Hepatic stellate cell (primary cell): ENCODE measurements at places on chromosomes 13 and 19.
A peak's percentile ranks its signal among the peaks of the same experiment; 100 is the strongest.

- DNase-seq, result no peak
These were observed 883.4 kb downstream of the DIAPH3 start for GRCh38 chr13:59280297-59280696.

GRCh38 chr13:68304286-68304893, 1074.3 kb upstream of the PCDH9 start:
- DNase-seq, result peak; percentile 6

- DNase-seq, result no peak
These were observed at the start of gene C19orf85 for GRCh38 chr19:55464662-55465054. TSS of gene C19orf85 (minus strand) at chr19:55464751. CDS start at chr19:55464554, 197 bp downstream.

DNA sequence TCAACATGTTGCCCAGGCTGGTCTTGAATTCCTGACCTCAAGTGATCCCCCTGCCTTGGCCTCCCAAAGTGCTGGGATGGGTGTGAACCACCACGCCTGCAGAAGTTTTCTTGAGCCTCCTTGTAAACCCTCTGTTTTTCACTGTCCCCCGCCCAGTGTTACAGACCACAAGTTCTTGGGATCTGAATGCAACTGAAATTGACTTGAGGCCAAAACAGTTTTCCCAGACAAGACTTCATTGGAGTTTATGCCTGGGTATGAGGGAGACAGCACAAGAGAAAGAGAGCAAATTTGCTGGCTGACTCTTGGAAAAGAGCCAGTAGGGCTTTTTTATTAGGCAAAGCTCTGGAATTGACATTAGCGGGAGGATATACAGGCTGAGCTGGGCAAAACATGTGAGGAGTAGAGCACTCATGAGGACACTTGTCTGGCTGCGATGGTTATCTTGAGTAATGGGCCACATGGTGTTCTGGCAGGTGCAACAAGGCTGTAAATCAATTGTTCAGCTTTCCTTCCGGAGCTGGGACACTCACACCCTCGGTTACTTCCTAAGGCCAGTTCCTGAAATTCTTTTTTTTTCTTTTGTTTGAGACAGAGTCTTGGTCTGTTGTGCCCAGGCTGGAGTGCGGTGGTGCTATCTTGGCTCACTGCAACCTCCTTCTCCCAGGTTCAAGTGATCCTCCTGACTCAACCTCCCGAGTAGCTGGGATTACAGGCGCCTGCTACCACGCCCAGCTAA, 12.7 kb upstream of the HNRNPL start:
- DNase-seq, result no peak

- DNase-seq, result no peak
These were observed 342.0 kb downstream of the RFC3 start for GRCh38 chr13:34159946-34160345.

- no peak for DNase-seq
These were observed 177.1 kb downstream of the RBM26 start for GRCh38 chr13:79228972-79229371.

- DNase-seq, result no peak
These were observed 389.8 kb downstream of the NDFIP2 start for GRCh38 chr13:79870766-79871165.

- no peak for DNase-seq
These were observed 4.5 kb upstream of the IL12RB1 start for GRCh38 chr19:18091217-18091608.

DNA sequence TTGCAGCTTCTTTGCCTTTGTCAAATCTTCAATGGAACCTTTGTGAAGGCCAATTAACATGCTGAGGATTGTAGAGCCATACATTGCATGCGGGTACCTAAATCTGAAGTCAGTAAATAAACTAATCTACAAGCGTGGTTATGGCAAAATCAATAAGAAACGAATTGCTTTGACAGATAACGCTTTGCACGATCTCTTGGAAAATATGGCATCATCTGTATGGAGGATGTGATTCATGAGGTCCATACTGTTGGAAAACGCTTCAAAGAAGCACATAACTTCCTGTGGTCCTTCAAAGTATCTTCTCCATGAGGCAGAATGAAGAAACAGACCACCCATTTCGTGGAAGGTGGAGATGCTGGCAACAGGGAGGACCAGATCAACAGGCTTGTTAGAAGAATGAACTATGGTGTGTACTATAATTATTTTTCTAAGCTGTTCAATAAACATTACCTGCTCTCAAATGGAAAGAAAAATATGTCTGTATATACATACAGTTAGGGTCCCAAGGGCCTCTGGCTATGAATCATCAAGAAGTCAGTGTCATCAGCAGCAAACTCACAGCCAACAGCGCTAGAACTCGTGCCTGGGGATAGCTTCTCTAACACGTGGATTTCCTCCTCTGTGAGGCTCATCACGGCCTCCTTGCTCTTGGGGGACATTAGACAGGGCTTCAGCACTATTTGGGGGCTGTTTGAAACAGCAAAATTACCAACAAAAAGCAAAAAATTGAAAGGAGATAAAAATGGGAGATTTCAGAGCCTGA, 2.9 kb upstream of the CD70 start:
- no peak for DNase-seq

DNA sequence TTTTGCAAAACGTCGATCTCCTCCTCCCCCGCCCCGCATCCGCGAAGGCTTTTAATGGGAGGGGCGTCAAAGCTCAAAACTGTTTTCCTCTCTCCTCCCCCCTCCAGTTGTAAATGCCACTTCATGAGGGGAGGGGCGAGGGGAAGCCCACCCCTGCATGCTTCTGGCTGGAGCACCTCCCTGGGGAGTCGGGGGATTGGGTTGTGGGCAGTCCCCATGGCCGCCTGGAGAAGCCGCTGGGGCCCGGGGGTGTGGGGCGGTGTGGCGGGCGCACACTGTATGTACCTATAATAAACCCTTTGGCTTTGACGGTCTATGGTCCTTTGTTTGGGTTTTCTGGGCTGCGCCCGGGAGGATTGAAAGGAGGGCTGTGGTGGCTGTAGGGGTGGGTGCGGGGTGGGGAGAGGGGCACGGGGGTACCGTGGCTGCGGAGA, 505 bp upstream of the SHKBP1 start:
- no peak for DNase-seq

DNA sequence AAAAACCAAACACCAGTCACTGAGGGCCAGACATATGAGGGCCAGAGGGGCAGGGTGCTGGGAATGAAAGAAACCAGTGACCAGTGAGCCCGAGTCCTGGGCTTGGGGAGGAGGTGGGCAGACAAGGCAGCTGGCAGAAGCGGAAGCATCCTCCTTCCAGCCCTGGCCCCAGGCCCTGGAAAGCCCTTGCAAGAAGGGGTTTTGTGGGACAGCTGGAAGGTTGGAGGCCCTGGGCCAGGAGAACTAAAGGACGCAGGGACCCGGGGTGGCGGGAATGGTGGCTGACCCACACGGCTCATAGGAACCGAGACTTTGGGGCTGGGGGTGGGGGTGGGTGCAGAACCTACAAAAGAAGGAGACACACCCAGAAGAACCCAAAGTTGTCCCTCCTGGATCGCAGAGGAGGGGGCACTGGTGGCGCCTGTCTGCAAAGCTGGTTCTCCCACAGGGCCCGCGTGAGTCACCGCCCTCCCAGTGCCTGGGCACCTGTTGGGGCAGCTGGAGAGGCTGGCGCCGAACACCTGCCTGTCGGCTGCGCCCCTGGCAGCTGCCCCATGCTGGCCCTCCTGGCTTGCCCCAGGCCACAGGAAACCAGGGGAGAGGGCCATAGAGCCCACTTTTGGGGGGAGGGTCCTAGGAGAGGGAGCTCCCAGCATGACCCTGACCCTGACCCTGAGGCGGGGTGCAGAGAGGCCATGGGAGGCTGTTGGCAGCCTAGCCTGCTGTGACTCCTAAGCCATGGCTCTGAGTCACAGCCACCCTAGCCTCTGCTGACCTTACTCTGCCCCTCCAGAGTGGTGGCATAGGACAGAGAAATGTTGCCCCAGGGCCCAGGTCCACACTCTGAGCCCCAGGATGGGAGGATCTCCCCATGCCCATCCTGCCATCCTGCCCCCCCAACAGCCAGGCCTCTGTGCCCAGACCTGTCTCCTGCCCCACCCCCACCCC, 802 bp downstream of the DMPK start:
- peak; percentile 63 for DNase-seq

- no peak for DNase-seq
These were observed 20.3 kb upstream of the JUND start for GRCh38 chr19:18301718-18302111.

GRCh38 chr13:81487151-81487550, 1146.2 kb upstream of the SPRY2 start:
- DNase-seq, result no peak

DNA sequence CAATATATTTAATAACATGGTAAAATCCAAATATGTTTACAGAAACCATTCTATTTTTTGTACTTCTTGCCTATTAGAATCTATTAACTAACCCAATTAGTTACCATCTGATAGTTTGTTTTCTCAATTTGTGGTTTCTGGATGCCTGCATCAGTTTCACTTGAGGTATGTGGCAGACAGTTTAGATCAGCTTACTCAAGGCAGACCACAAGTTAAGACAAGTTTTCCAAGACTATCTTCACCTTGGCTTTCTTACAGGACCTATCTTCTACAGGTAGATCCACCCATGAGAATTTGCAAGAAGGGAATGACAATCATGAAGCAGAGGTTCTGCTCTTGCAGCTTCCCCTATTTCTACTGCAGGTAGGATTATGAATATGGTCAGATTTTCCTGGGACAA, 458.6 kb downstream of the DACH1 start:
- no peak for DNase-seq

DNA sequence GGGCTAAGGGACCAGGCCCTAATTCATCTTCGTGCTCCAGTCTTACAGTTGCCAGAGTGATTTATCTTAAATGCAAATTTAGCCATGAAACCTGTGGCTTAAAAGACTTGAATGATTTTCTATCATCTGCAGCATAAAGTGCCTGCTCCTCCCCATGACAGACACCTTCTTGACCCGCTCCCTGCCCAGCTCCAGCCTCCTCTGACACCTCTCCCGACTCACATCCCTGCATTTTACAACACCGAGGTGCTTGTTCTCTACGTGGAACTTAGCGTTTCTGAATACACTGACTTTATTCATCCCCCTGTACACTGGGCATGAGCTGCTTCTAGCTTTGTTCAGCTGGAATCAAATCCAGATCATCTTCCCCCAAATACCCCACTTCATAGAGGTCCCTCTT, 128.7 kb upstream of the MYO16 start:
- no peak for DNase-seq

- peak; percentile 75 for DNase-seq
These were observed 2.8 kb downstream of the SWSAP1 start for GRCh38 chr19:11377237-11377636.

GRCh38 chr19:53908935-53909415, at the start of gene CACNG7:
TSS of gene CACNG7 (plus strand) at chr19:53909278. CDS start at chr19:53912832, 3,554 bp downstream.
- DNase-seq, result no peak

GRCh38 chr13:94247890-94248289, 231.6 kb downstream of the DCT start:
- DNase-seq, result no peak
